Fibroblast of the aortic adventitia (primary cell): ENCODE measurements at places on chromosomes 3 and 15. TPM values are rescaled to one million over a fixed set of nuclear protein-coding genes. Genes with fewer than 3 reads are reported as not detected.

REC114 gene
- total RNA-seq, result not detected in 2 replicates

- DNase-seq, result no peak
Observed at GRCh38 chr3:3589715-3590130, 209.5 kb upstream of the LRRN1 start.

DNA sequence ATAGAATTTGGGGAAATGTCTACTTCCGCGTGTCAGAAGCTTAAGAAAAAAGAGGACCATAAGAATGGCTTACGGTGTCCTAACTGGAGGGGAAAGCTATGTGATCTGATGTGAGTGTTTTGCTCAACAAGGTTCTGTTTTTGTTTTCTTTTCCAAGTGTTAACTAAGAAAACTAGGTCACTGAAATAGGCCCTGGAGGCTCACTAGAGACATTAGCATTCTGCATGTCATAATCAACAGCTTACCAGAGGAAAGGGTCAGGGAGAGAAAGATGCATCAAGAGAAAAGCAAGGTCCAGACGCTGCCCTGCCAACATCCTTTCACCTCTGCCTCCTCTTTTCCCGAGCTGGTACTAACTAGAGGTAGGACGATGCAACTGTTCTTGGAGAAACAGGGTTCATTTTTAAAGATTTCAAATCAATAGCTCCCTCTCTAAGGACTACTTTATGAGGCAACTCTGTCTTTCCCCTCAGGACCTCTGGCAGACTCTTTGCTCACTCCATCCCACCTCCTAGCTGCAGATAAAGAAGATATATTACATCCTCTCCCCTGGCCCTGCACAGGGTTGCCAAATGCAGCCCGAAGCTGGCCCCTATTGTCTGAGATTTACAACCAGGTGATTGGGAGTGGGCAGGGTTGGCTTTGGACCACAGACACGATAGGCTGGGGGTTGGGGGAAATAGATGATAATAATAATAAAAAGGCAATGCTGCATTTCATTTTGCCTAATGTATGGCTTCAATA, 209.9 kb upstream of the SLC2A2 start:
- DNase-seq, result no peak

DNA sequence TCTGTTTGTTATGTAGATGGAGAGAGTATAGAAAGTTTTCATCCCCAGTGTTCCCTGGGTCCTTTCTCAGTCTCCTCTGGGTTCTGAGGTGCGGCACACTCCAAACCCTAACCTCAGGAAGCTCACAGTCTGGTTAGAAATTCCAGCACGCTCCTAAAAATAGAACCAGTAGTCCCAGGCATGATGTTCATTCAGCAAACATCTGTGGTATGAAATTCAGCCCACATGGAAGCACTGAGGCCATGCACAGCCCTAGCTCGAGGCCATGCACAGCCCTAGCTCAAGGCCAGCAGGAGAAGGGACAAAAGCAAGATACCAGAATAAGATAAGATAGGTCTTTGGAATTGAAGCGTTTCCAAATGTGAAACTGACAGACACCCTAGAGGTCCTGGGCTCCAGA, 82.3 kb upstream of the OXTR start:
- peak; percentile 92 for DNase-seq

DNA sequence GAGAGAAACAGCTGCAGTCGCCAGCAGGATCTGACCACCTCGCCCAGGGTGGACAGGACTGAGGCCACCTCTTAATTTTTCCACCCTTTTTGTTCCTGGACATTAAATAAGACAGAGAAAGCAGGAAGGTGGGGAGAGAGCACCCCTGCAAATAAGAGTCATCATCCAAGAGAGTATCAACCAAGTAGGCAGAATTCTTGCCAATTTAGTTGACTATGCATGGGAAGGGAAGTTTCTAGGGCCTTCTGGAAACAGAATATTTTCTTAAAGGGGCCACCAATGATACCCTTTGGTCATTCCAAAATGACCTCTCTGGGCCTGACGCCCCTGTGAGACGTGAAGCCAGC, 136.2 kb downstream of the TJP1 start:
- no peak for DNase-seq
